MCF 10A (cell line): ENCODE measurements at places on chromosomes 4 and X. TPM values are rescaled to one million over a fixed set of nuclear protein-coding genes. Genes with fewer than 3 reads are reported as not detected.
A peak's percentile ranks its signal among the peaks of the same experiment; 100 is the strongest.

GRCh38 chrX:24694825-24695224 is 1.1 kb downstream of the POLA1 start:
- no peaks in the 10 kb centered on the region for H3K4me1 ChIP-seq
- no peak for DNase-seq
- peak overlapping the region; percentile 75 for H3K27ac ChIP-seq

- H3K4me1 ChIP-seq, result peaks cover 13% of the 10 kb centered on the region
- peak; percentile 82 for DNase-seq
- H3K27ac ChIP-seq, result no peak overlapping the region
- no peak overlapping the region for H3K4me3 ChIP-seq
- no peaks in the 10 kb centered on the region for H3K27me3 ChIP-seq
- H3K36me3 ChIP-seq, result peaks cover 6% of the 10 kb centered on the region
Measured at GRCh38 chr4:154551872-154552686, 1.9 kb upstream of the PLRG1 start.

DNA sequence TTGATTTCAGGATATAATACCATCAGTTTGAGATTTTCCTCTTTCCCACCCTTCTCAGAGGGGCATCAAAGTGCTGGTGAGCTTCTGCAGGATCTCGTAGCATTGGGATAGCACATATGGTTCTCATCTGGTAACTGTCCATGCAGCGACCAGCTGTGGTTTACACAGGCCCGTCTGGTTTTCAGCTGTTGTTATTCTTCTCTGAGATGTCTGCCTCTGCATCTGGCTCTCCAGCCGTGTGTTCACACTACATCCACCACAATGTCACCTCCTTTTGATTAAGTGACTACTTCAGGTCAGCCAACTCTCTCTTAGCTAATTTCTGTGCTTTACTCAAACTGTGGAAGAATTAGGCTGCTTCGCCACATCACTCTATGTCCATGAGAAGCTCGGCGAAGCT is 676.7 kb upstream of the TENM3 start:
- no peak overlapping the region for H3K4me3 ChIP-seq
- H3K27me3 ChIP-seq, result no peaks in the 10 kb centered on the region
- H3K27ac ChIP-seq, result no peak overlapping the region
- no peaks in the 10 kb centered on the region for H3K4me1 ChIP-seq
- no peak for DNase-seq
- no peaks in the 10 kb centered on the region for H3K36me3 ChIP-seq

DNA sequence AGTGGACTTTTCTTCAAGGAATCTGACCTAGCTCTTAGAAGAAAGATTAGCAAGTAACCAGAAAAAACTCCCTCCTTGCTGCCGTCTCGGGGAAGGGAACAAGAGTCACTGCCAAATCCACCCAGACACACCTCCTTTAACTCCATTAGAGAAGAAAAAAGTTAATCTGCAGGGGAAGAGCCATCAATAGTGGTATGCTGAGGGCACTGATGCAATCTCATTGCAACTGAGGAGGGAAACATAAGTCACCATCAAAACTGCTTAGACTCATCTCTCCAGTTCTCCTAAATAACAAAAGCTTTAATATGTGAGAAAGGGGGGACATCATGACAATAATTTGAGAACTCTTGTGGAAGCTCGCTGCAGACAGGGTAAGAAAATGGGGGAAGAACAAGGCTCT is 49.3 kb upstream of the MAGED4B start:
- no peaks in the 10 kb centered on the region for H3K4me1 ChIP-seq
- peaks cover 31% of the 10 kb centered on the region for H3K27me3 ChIP-seq
- DNase-seq, result no peak
- H3K4me3 ChIP-seq, result no peak overlapping the region

- H3K27ac ChIP-seq, result no peak overlapping the region
- no peaks in the 10 kb centered on the region for H3K36me3 ChIP-seq
- H3K4me1 ChIP-seq, result no peaks in the 10 kb centered on the region
- no peaks in the 10 kb centered on the region for H3K27me3 ChIP-seq
- DNase-seq, result no peak
Measured at GRCh38 chrX:24696294-24696693, 2.6 kb downstream of the POLA1 start.

DNA sequence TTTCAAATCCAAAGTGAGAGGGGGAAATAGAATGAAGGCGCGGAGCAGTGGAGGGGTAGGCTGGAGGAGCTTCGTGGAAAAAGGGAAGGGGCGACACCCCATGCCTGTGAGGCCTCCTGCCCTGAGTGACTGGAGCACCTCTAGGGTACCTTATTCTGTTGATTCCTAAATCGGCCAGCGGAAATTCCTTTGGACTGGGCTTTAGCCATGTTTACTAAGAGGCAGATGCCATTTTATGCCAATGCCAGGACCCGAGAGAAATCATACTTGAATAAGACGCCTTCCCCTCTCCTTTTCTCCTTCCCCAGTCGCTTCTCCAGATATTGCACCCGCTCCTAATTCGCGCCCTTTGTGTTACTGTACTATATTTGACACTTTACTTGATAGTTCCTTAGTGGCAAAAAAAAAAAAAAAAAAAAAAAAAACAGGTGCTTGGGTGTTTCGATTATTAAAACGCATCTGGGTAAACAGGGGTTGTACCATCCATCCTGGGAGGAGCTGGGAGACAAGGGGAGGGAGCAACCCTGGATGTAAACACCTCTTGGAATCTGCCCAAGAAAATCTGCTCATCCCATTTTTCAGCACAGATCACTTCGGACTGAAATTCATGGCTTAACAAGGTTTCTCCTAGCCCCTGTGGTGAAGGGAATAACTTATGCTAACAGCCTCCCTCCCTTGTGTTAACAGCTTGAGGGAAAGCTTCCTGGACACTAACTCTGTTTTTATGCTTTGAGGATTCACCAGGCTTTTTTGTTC is 1.5 kb downstream of the BMP3 start:
- H3K4me3 ChIP-seq, result peak overlapping the region; percentile 35
- H3K4me1 ChIP-seq, result peaks cover 9% of the 10 kb centered on the region
- no peaks in the 10 kb centered on the region for H3K27me3 ChIP-seq
- H3K27ac ChIP-seq, result no peak overlapping the region
- H3K36me3 ChIP-seq, result no peaks in the 10 kb centered on the region
- no peak for DNase-seq

DNA sequence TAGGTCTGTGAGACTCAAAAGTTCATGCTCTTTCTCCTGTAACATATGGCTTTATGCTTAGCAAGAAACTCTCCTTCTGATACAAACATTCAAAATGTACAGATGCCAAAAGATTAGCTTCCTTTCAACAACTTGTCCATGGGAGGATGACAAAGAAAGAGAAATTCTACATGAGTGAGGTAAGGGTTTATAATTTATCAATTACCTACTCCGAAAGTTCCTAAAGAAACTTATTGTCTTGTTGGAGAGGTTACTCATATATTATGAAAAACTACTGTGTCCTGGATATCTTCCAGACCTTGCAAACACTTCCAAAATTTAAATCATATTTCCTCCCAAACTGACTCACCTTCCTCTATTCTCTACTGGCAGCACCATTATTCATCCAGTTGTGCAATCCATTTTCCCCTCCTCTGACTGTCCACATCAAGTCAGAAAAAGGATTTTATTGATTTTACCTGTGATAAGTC is 65.1 kb downstream of the ENPEP start:
- no peaks in the 10 kb centered on the region for H3K36me3 ChIP-seq
- peak; percentile 95 for DNase-seq
- peaks cover 13% of the 10 kb centered on the region for H3K4me1 ChIP-seq
- H3K27me3 ChIP-seq, result no peaks in the 10 kb centered on the region
- H3K4me3 ChIP-seq, result no peak overlapping the region

GRCh38 chr4:175773566-175773965 is 38.5 kb downstream of the GPM6A start:
- H3K27ac ChIP-seq, result no peak overlapping the region
- no peaks in the 10 kb centered on the region for H3K27me3 ChIP-seq
- H3K36me3 ChIP-seq, result no peaks in the 10 kb centered on the region
- peaks cover 9% of the 10 kb centered on the region for H3K4me1 ChIP-seq
- DNase-seq, result no peak

DNA sequence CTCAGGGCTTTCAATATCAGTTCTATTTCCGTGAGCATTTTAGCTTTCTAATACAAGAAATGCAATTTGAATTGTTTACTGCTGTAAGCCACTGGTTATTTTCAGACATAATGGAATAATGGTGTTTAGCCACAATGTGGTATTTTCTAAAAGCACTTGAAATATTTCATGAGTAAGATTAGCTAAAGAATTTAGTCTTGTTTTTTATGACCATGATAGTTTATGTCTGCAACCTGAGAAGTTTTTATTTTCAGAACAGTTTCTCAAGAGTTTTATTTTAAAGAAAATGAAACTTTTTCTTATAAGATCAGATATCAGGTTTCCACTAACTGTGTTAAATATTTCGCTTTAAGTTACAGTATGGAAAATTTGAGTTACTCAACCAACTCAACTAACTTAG is 60.2 kb downstream of the SLIT2 start:
- DNase-seq, result no peak
- H3K4me1 ChIP-seq, result no peaks in the 10 kb centered on the region
- H3K27me3 ChIP-seq, result no peaks in the 10 kb centered on the region

GRCh38 chrX:37912304-37912703 is 64.9 kb upstream of the DYNLT3 start:
- DNase-seq, result peak; percentile 4
- H3K4me3 ChIP-seq, result no peak overlapping the region
- peaks cover 58% of the 10 kb centered on the region for H3K27me3 ChIP-seq
- no peaks in the 10 kb centered on the region for H3K4me1 ChIP-seq
- no peak overlapping the region for H3K27ac ChIP-seq

DNA sequence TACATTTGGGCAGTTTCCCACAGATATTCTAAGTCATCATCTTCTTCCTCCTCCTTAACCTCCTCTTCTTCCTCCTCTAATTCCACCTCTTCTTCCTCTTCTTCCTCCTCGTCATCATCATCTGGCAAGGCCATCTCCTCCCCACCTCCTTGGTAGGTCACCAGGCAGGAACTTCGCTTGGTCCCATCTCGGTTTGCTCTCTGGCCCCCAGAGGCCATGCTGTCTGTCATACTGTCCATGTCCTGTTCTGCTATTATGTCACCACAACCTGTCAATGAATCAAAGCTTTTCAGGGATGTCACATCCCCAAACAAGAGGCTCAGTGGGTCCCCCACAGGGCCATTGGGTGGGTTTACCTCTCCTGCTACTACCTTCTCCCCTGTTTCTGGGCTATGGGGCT is 13.5 kb downstream of the AMER1 start:
- no peaks in the 10 kb centered on the region for H3K27me3 ChIP-seq
- H3K4me1 ChIP-seq, result no peaks in the 10 kb centered on the region
- peaks cover 14% of the 10 kb centered on the region for H3K36me3 ChIP-seq
- DNase-seq, result no peak
- no peak overlapping the region for H3K4me3 ChIP-seq

- H3K4me3 ChIP-seq, result no peak overlapping the region
- no peaks in the 10 kb centered on the region for H3K36me3 ChIP-seq
- H3K27ac ChIP-seq, result no peak overlapping the region
Measured at GRCh38 chrX:132068405-132068804, 45.3 kb downstream of the STK26 start.

The CCSER1 gene
- total RNA-seq, result 0.63 and 0.74 TPM in 2 replicates

The RENBP gene
- total RNA-seq, result 0.23 TPM in 1 of 2 replicates, not detected in the other

The ARAP2 gene
- total RNA-seq, result 10.9 and 12.0 TPM in 2 replicates

The MCF2 gene
- 1.5 and 2.1 TPM in 2 replicates for total RNA-seq
